ENCODE measurements at places on chromosomes 1 and 21.

DNA sequence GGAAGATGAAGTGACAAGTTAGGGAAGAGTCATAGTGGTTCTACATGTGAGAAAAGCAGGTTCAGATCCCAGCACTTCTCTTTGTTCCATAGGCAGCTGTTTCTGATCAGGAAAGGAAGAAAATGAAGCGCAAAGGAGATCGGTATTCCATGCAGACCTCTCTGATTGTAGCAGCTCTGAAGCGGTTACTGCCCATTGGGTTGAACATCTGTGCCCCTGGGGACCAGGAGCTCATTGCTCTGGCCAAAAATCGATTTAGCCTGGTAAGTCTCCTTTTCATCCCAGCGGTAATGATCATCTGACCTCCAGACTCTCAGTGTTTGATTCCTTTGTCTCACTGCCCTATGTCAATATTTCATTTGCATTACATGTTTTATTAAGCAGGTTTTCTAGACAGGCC is 173.6 kb downstream of the ZP4 start:
- DNase-seq = no peak

- no peak for DNase-seq
Observed at GRCh38 chr1:3115275-3116149, 46.5 kb downstream of the PRDM16 start.

DNA sequence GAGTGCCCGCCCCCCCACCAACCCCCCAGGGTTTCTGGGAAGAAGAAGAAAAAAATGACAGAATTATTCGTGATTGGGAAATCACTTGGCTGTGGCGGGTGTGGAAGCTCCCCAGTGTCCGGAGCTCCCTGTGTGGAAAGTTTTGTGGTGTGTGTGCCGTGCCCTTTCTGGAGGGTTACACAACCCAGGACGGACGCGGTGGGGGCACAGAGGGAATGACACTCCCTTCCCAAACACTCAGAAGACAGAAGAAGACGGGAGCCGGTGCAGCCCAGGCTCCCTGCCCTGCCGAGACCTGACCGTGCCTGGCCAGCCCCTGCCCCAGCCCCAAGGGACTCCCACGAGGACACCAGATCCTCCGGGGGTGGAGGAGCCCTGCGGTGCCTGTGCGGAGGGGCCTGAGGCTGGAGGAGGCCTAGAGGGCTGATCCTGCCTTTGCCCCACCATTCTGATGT is 33.0 kb upstream of the ADARB1 start:
- DNase-seq = no peak

DNA sequence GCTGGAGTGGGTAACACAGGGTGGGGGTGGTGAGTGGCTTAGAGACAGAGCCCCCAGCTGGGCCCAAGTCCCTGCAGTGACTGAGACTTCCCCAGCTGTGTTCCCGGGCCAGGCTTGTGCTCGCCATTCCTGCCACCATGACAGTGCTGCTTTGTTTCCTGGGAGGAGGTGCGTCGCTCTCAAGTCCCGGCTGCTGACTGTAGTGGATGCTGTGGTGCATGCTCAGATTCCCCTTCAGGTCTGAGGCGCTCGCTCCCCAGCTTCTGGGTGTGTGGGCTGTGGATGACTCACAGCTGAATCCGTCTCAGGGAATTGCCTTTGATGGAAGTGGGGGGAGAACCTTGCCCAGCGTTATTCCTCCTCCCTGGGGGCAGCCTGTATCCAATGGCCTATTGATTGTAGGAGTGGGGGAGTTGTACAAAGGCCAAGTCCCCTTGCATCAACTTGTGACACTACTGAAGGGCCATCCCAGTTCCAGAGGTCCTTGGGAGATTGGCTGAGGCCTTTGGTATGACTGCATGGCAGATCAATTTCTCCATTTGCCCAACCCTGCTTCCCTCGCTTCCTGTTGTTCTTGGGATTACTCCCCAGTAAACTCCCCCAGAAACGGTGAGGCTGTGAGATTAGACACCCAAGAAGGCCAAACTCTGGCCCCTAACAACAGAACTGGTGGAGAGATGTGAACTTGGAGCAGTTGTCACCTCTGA is 17.8 kb upstream of the POU3F1 start:
- DNase-seq = no peak

GRCh38 chr1:207833381-207833780 is 77.5 kb downstream of the CD34 start:
- no peak for DNase-seq

GRCh38 chr1:223724376-223724775 is 12.0 kb downstream of the CAPN2 start:
- no peak for DNase-seq

Data from stimulated activated CD4-positive, alpha-beta T cell treated with anti-CD3 and anti-CD28 coated beads, Interleukin-15, amount 100 ng/mL, for 24 hours (primary cell).